ENCODE measurements at places on chromosomes 2 and 18.
A peak's percentile ranks its signal among the peaks of the same experiment; 100 is the strongest.

DNA sequence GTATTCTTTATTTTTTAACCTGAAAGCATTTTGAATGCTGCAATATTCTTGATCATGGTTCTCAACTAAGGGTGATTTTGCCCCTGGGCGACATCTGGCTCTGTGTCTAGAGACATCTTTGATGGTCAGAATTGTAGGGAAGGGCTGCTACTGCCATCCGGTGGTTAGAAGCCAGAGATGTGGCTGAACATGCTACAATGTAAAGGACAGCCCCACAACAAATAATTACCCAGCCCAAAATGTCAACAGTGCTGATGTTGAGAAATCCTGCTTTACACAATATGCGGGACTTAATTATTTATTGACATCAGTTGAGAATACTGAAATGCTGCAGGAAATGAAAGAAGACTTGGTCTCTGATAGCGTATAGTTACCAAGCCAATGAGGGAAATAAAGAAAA is 37.5 kb upstream of the SERPINB2 start:
- no peak for DNase-seq

GRCh38 chr2:72605836-72606442 is 219.9 kb downstream of the EXOC6B start:
- no peak for DNase-seq

- peak; percentile 63 for DNase-seq
Observed at GRCh38 chr2:237858294-237859081, 935 bp upstream of the RAMP1 start.

- DNase-seq, result no peak
Observed at GRCh38 chr2:195520671-195521155, 136.3 kb upstream of the SLC39A10 start.

GRCh38 chr2:71426721-71427120 is 26.6 kb upstream of the DYSF start:
- no peak for DNase-seq

DNA sequence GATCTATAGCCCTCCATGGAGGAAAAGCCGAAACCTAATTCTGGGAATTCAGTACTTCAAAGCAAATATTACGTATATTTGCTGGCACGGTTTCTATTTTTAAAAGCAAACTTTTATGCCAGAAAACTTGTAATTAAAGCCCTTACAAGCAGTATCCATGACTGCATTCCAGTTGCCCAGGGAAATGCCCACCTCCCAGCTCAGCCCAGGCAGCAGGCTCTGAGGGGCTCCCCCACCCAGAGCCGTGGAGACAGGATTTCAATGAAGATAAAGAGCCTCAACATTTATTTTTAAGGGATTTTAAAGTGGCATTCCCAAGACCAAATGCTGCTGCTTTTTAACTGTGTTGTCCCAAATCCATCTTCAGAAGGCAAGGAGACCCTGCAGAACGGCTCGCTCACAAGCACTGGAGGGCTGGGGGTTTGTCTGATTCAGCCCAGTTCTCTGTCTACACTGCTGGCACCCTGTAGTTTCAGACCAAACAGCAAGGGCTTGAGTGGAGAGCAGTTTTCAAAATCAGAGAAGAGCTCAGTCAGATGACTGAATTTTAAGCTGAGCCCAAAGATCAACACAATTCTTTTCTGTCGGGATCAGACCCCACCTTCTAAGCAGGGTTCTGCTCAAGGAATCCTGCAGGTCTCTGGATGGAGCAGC is 105.1 kb downstream of the KCNF1 start:
- DNase-seq, result no peak

DNA sequence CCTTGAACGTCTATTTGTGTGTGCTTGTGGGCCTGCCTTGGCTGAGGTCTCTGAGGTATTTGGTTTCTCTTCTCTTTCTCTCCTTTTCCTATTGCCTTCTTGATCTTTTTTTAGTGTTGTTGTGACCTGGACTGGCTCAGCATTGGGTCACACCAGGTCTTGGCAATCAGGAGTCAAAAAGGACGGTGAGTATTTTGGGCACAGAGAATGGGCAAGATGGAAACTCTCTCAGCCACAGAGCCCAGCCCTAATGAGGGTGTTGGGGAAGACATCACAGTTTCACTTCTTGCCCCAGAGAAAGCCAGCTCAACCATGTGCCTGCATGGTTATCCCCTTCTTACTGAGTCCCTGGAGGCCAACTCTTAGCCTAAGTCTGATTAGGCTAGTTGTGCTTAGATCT is 13.7 kb upstream of the INO80C start:
- DNase-seq, result peak; percentile 14

DNA sequence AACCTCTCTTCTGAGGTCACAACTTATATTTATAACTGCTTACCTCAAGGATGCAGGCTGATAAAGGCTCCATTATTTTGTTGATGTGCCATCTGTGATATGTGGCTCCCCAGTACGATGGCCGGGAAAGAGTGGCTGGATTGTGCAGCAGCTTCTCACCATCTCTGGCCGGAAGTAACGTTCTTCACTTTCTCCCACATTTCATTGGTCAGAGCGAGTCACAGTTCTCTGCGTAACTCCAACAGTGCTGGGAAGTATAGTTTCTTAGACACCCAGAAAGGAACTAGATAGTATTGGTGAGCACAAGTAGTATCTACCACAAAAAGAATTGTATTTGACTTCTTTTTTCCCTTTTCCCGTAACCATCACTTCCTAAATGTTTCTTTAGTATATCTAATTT is 28.7 kb downstream of the ZSWIM2 start:
- DNase-seq, result no peak

DNA sequence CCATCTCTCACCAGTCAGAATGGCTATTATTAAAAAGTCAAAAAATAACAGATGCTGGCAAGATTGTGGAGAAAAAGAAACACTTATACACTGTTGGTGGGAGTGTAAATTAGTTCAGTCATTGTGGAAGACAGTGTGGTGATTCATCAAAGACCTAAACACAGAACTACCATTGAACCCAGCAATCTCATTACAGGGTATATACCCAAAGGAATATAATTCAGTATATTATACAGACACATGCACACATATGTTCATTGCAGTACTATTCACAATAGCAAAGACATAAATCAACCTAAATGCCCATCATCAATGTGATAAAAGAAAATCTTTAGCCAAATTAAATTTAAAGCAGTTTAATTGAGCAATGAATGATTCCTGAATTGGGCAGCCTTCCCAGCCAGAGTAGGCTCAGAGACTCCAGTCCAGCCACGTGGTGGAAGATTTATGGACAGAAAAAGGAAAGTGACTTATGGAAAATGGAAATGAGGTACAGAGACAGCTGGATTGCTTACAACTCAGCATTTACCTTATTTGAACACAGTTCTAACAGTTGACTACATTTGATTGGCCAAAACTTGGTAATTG is 377.1 kb upstream of the SLC39A10 start:
- no peak for DNase-seq

DNA sequence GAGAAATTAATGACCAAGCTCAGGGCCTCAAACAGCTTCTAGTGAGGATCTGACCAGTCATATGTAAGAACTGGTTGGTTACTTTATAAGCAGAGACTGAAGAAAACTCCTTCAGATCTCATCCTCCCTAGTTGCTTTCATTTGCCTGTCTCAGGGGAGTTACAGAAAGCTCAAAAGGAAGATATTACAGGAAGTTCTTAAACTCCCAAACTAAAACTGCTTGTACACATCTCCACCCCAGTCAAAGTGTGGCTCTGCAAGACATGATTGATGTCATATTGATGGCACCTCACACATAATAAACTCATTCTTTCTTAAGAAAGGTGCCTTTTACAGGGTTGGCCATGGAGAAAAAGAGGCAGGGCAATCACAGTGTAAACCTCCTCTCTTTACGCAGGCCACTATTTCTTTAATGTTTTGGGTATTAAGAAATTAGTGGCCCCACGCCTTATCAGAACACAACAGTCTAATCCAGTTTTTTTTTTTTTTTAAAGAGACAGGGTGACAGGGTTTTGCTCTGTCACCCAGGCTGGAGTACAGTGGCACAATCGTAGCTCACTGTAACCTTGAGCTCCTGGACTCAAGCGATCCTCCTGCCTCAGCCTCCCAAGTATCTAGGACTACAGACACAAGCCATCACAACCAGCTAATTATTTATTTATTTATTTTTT is 62.6 kb upstream of the STK17B start:
- DNase-seq, result no peak

DNA sequence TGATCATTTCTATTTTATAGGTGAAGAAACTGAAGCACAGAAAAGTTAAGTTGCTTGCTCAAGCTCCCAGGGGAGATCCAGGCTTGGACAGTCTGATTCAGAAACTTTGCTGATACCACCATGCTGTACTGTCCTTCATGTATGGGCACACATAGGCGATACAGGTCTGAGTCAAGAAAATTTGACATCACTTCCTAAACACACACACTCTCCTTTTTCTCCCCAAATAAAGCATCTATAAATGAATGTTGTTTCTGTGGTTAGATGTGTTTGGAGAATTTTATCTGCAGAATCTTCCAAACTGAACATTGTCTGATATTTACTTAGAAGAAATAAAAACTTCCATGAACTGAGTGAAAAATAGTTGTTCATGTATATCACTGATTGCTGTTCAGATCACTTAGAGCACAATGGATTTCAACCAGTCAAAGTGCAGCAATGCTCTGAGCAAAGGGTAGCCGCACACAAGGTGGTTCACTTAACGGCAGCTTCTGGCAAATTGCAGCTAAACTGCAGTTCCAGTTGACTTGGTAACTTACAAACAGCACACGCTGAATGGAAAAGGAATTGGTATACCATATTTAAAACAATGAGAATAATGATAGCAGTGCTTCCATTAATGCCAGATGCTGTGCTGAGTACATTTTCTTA is 10.0 kb upstream of the AGFG1 start:
- DNase-seq, result no peak

GRCh38 chr2:73494031-73494430 is 108.4 kb downstream of the ALMS1 start:
- no peak for DNase-seq

DNA sequence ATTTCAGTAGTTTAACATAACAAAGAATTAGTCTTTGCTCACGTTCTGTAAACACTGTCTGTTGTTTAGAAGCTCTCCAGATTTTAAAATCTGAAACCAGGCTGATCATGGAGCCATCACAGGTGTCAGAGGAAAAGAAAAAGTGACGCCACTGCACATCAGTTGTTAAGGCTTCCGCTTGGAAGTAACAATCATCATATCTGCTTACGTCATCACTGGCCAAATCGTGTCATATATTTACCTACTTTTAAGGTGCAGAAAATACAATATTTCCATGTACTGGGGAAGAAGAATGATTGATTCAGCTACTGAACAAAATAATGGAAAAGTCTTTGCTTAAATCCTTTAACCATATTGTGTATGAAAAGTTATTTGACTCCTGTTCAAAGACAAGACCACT is 382.6 kb upstream of the MC4R start:
- no peak for DNase-seq

DNA sequence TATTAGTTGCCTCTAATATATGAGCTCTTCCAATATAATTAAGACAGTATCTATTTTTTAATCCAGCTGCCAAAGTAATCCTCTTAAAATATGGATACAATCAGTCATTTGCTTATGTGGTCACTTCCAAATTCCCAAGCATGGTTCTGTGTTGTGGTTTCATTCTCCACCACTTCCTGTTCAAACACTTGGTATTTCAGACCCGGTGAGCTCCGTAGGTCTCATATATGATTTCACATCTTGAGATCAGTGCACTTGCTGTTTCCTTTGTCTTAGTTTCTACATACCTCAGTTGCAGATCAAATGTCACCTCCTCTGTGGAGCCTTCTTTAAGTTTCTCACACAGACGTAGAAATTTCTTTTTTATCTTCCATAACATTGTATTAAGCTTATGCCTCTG is 254.2 kb downstream of the KCNS3 start:
- DNase-seq, result no peak

- no peak for DNase-seq
Observed at GRCh38 chr2:23019476-23019875, 365.5 kb upstream of the KLHL29 start.

DNA sequence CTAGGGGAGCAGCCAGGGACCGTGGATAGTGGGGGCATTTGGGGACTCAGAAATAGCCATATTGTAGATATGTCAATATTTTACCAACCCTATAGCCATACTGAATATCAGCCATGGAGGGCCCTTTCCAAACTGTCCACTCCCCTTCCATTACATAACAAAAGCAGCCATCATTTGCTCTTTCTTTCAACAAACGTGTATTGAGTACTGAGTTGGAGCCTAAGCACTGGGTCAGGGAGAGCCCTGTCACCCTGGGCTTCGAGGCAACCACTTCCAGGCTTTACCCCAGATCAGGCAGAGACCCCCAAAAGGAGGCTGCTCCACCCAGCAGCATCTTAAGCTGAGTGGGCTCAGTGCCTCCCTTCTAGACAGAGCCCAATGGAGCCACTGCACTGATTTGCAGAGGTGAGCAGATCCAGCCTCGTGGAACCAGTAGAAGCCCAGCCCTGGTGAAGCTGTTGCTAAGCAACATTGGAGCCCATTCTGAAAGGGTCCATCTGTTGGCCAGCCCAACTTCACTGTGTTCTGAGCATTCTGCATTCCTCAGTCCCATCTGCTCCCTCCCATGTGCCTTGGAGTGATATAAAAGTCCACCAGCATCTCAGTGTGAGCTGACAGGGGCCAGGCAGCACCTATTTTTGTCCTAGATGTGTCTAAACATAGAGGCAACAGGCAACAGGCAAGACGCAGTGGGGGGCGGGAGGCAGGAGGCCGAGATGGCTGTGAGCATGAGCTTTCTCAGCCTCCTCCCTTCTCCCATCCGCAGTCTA is 112.1 kb downstream of the PLB1 start:
- no peak for DNase-seq

GRCh38 chr18:25229081-25229480 is 122.9 kb downstream of the ZNF521 start:
- no peak for DNase-seq

- no peak for DNase-seq
Observed at GRCh38 chr2:164621764-164622105, 453 bp upstream of the GRB14 start.

- no peak for DNase-seq
Observed at GRCh38 chr2:24730481-24730880, 62.7 kb downstream of the PTRHD1 start.

- DNase-seq, result no peak
Observed at GRCh38 chr2:7867867-7868266, 814.0 kb upstream of the ID2 start.

DNA sequence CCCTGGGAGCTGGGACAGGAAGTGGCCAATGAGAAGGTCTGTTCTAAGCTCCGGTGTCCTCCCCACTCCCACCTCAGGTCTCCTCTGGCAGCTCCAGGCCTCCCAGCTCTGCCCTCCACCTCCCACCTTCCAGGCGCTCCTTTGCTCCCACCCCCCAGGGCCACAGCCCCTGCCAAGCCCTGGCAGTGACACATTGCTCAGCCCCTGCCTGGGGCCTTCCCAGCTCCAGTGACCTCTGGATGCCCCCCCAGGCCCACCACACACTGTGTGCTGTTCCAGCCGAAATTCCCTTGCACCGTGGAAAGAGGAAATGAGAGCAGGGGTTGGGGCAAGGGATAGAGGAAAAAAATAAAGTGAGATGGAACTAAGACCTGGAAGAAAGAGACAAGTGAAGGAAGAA is 289.6 kb downstream of the CYP26B1 start:
- no peak for DNase-seq

- no peak for DNase-seq
Observed at GRCh38 chr2:128608921-128609880, 290.5 kb upstream of the HS6ST1 start.

Data from GM19239 (cell line).